Activated T-cell treated with anti-CD3 and anti-CD28 coated beads, Interleukin-2, amount 50 U/mL, for 72 hours (primary cell): ENCODE measurements at places on chromosomes 5 and 9. TPM values are rescaled to one million over a fixed set of nuclear protein-coding genes. Genes with fewer than 3 reads are reported as not detected.

- no peak for DNase-seq
Measured at GRCh38 chr9:13557746-13558145, 278.3 kb upstream of the MPDZ start.

- DNase-seq, result no peak
Measured at GRCh38 chr5:109937951-109938350, 248.2 kb downstream of the MAN2A1 start.

GRCh38 chr9:89384783-89385182, 66.5 kb downstream of the SECISBP2 start:
- no peak for DNase-seq

DNA sequence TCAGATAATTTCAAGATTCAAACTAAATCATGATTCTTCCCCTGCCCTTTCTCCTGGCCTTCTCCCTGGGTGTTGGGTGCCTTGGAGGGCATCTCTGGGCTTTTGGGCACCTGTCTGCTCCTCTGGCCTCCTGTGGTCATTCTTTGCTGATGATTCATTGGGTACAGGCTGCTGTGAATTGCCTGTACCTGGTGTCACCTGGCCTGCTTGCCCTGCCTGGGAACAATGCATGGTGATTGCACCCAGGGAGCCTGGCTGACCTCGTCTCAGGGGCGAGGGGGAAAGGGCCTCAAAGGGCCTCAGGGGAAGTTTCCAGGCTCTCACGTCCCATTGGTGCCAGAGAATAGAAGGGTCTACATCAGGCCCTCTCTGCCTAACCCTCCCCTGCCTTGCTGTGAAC, 20.1 kb upstream of the CKMT2 start:
- DNase-seq, result no peak

Gene SH2D3C
- total RNA-seq, result 65.8 TPM
